ENCODE measurements at places on chromosomes 11 and 22.

DNA sequence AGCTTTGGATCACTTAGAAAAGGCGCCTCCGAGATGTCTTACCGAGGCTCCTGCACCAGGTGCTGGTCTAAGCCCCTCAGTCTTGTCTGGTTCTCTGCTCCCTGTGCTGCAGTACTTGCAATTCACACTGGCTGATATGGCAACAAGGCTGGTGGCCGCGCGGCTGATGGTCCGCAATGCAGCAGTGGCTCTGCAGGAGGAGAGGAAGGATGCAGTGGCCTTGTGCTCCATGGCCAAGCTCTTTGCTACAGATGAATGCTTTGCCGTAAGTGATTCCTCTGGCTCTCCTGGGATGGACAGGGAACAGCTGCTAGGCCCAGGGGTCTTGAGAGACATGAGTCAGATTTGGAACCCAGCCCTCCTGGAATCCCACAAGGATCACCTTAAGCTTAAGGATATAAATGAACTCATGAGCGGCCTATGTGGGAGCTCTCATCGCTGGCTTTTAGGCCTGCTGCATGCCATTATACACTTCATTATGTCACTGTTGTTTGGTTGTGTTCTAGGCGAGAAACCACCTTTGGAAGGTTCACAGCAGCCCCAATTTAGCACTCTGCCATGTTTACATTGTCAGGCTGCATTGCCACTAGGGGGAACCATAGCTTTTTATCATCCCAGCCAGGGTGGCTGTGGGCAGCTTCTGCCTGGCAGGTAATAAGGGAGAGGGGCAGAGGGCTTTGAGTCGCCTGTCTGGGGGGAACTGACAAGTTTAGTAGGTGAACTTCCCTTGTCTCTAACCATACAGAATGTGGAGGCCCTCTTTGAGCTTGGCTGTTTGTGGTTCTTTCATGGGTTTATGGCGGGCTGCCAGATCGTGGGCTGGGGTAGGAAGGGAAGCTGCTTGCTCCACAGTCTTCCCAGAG lies 8.5 kb downstream of the ACAD8 start:
- peak; percentile 34 for DNase-seq

GRCh38 chr11:16511116-16512114 lies 155.1 kb upstream of the SOX6 start:
- DNase-seq, result peak; percentile 71

- DNase-seq, result no peak
Observed at GRCh38 chr22:49380095-49380827, 447.4 kb downstream of the BRD1 start.

DNA sequence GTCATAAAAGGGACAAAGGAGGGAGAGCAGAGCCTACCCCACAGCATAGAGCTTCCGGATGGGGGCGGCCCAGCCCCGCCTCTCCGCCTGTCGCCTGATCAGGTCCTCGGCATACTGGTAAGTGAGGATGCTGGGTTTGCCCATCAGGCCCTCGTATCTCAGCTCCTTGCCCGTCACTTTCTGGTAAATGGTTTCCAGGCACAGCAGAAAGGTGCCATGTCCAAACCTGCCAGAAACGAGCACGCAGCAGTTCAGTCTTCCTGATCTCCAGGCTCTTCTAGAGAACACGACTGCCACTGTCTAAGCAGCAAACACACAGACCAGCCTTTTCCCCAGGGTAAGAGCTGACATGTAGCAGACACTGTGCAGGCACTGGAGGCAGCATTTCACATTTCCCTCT lies 17.4 kb upstream of the TMEM121B start:
- DNase-seq, result no peak

GRCh38 chr11:69923641-69924307 lies 104.6 kb upstream of the FGF3 start:
- no peak for DNase-seq

DNA sequence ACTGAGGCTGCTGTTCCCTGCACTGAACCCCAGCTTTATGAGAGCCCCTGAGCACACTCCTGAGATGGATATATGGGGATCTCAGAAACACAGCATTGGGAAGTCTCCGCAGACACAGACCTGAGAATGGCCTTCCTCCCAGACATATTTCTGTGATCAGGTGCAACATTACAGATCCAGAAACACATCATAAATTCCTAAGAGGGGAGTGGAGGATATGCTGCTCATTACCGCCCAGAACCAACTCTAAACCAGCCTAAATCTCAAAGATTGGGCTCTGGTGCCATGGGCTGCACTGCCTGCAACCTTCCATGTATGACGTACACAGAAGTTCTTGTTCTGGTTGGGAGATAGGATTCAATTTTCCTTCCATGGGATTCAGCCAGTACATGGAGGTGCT lies 102.0 kb downstream of the ME3 start:
- no peak for DNase-seq

GRCh38 chr22:40529821-40530220 lies 106.7 kb downstream of the MRTFA start:
- DNase-seq, result no peak

DNA sequence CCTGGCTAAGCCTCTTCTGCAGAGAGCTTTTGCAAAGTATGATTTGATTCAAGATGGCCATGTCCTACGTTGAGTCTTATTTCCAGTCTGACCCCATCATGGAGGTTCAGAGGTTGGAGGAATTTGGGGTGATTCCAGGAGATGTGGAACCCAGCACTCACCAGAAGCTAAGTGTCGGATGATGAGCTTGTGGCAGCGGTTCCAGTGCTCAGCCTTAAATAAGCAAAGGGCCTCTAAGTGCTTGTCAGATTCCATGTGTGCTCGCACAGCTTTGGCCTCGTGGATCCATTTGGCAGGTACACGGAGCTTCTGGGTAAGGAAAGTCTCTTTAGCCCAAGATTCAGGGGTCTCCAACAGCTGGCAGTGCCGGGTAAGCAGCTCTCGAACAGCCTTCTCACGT lies 11.9 kb upstream of the CHRNA10 start:
- DNase-seq, result no peak

DNA sequence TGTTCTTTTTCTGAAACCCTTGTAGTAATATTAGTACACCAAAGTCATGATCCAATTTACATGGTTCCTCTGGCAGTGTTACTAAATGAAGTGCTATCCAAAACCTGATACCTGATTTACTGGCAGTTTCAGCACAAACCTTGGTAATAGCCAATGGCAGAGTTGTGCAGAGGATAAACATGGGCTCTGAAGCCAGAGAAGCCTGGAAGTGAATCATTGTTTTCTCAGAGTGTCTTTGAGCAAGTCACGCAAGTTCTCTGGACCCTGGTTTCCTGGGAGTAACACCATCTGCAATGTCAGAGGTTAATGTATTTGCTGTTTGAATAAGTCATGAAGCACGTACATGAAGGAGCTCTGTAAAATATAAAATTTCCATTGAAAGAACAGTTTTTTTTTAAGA lies 222.3 kb upstream of the NARS2 start:
- DNase-seq, result peak; percentile 71

- peak; percentile 45 for DNase-seq
Observed at GRCh38 chr11:47572715-47573255, 6.0 kb downstream of the KBTBD4 start.

GRCh38 chr22:40423310-40423688 lies 52.9 kb downstream of the SGSM3 start:
- DNase-seq, result no peak

DNA sequence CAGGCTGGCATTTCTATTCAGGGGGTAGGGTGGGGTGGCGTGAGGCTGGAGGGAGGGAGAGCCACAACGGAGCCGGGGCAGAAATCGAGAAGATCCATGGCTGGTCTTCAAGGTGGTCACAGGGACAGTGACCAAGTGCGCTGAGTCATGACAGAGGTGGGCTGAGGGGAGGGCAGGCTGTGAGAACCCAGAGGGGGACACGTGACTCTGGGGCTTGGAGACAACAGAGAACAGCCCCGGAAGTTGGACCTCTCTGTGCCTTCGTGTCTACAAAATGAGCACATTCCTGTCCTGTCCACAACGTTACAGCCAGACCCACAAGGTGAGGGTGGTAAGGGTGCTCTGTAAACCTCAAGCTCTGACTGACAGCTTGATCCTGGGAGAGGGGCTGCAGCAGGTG lies 35.1 kb upstream of the ARFGAP3 start:
- DNase-seq, result no peak

GRCh38 chr22:49694462-49695260 lies 133.0 kb downstream of the BRD1 start:
- DNase-seq, result no peak

DNA sequence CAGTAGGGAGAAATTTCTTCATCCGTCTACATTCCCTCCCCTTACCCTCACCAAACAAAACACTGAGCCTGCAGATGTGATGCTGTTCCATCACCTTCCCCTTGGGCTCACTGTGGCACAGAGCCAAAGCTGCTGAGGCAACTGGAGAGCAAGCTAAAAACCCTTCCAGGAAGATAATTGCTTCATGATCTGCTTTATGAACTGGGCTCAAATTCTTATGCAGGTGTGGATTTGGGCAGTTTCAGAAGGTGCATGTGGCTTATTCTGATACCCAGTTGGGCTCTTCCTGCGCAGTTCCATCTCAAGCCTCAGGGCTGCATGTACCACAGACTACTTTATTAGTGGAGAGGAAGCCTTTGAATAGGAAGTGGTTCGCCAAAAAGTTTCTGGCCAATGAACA lies 58.3 kb downstream of the AAMDC start:
- DNase-seq, result no peak

DNA sequence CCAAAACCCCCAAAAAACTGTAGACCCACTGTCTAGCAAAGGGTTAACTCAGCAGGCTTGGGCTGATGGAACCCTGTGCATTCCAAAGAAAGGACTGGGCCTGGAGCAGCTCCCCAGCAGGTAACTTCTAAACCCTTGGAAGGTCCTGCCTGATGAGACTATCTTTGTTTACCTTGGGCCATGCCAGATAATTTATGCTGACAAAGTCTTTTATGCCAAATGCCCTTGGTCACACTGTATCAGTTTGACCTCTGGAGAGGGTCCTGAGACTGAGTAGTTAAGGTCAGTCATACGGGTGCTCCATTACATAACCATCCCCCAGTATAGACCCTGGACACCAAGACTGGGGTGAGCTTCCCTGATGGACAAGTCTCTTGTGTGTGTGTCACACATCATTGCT lies 21.9 kb upstream of the DNAL4 start:
- no peak for DNase-seq

DNA sequence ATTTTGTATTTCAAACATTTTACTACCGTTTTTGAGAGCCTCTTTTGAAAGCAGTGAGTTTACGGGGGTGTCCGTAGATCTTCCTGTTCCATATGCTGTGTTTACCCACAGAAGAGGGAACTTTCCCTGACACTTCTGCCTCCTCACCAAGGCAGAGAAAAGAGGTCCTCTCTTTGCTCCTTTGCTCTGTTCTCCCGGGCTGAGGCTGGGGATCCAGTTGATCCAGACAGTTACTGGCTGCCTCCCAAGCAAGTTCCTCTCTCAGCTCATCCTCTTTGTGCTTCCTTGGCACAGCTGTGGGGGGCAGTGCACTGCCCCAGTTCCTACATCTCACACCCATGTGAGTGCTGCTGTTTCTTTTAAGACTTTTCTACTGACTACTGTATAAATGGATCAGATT lies 813.7 kb downstream of the NTM start:
- DNase-seq, result no peak

- peak; percentile 26 for DNase-seq
Observed at GRCh38 chr11:1732418-1733008, 17.9 kb downstream of the IFITM10 start.

DNA sequence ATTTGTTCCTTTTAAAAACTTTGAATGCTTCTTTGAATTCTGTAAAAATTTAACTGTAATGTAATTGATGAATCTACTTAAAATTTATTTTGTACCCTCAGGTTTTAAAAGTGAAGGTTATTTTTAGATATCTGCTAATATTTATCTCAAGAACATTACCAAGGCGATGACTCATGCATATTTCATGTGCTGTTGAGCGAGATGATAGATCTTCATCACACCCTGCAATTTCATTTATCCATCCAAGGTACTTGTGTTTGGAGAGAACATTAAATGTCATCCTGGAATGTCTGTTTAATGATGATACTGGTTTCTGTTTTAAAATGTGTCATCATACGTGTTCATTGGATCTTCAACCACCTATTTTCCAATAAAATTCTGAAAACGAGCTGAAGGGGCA lies 6.7 kb upstream of the OOSP4A start:
- no peak for DNase-seq

GRCh38 chr22:36816636-36817524 lies at the start of gene PVALB:
Gene PVALB (minus strand): TSS chr22:36817035. CDS start chr22:36817005, 30 bp downstream.
- DNase-seq, result peak; percentile 58

- peak; percentile 55 for DNase-seq
Observed at GRCh38 chr22:42758931-42759629, 38.4 kb upstream of the A4GALT start.

DNA sequence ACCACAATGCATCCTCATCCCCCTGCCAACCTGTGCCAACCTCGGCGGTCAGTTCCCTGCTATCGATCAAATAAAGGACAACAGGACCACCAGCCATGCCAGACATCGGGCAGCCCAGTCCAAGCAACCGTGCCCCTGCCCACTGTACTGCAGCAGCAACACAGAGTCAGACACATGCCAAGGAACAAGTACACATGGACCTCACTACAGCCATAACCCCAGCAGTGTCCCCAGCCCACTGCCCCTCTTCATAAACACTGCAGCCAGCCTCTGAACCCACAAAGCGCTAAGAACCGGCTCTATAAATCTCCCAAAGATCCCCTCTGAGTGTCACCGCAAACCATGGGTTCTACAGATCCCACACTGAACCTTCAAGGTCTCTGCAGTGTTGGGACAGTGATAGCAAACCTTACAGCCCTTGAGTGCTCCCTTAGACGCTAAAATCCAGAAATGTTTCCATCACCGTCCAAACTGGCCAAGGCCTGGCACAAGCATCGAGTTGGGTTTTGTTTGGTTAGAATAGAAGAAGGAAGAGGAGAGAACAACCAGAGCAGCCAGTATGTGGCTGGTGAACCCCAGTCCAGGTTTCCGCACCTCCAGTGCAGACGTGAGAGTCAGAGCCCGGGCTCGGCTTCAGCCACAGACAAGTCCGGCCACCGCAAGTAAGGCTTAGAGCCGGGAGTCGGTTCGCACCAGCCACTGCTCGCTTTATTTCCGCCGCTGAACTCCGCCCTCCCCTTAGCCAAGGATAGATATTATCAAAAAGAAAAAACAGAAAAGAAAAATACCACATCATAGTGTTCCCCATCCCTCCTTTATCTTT lies 7.9 kb downstream of the PAX6 start:
- peak; percentile 71 for DNase-seq

GRCh38 chr22:17949642-17950473 lies 74.5 kb downstream of the MICAL3 start:
- DNase-seq, result no peak

DNA sequence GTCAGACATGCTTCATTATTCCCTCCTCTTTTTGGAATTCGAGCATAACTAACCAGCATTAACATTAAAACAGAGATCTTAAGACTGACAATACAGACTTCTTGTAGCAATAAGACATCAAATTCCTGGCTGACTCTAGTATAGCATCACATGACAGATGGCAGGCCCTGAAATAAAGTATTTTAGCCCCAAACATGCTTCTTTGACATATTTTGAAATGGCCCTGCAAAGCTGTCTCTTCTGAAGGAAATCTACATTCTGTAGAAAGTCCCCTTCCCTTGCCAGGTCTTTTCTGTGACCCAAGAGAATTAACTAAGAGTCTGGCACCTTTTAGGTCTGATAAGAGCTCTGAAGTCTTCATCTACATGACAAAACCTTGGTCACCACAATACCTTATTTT lies 38.5 kb upstream of the GNAZ start:
- no peak for DNase-seq

GRCh38 chr22:32311551-32312071 lies 46.1 kb upstream of the RFPL3 start:
- DNase-seq, result no peak

GRCh38 chr22:43482318-43482625 lies 70.5 kb downstream of the MPPED1 start:
- no peak for DNase-seq

All from astrocyte of the hippocampus (primary cell).